Thymus (tissue), 14 donors: ENCODE measurements at places on chromosomes 1 and 21. TPM values are rescaled to one million over a fixed set of nuclear protein-coding genes. Genes with fewer than 3 reads are reported as not detected.

- no peak for DNase-seq
Observed at GRCh38 chr1:220380885-220381284, 108.6 kb upstream of the RAB3GAP2 start.

The SLC35D1 gene
- 9.4 TPM for total RNA-seq

DNA sequence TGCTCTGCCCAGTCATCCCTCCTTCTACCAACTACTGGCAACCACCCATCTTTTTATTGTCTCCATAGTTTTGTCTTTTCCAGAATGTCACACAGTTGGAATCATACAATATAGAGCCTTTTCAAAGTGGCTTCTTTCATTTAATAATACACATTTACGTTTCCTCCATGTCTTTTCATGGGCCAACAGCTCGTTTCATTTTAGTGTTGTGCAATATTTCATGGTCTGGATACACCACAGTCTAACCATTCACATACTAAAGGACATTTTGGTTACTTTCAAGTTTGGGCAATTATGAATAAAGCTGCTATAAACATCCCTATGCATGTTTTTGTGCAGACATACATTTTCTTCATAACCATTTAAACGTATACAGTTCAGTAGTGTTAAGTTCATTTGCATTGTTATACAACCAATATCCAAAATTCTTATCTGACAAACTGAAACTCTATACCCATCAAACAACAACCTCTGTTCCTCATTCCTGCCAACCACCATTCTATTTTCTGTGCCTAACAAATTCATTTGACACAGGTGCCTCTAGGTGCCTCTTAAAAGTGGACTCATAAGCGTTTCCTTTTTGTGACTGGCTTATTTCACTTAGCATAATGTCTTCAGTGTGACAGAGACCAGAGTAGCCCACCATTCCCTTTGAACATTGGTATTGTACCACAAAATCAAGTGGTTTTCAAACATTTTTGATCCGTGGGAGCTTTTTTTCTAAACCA, 138.1 kb downstream of the NR5A2 start:
- no peak for DNase-seq

DNA sequence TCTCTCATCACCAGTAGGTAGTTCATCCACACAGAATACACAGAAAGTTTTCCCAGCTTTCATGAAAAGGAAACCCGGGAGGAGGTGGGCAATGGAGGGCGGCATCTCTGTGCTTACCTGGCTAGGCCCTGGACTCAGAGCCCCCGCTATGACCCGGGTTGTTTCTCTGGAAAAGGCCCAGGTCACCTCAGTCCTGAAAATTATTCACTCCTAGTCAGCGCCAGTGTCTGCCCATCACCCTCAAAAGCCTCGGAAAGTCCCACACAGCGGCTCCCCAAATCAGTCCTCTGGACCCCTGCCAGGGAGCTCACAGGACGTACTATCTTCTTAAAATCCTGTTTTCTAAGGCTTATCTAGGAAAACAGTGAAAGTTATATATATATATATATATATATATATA, 51.2 kb downstream of the TCP10L start:
- DNase-seq = no peak

The ATF3 gene
- total RNA-seq = 4.4 TPM

DNA sequence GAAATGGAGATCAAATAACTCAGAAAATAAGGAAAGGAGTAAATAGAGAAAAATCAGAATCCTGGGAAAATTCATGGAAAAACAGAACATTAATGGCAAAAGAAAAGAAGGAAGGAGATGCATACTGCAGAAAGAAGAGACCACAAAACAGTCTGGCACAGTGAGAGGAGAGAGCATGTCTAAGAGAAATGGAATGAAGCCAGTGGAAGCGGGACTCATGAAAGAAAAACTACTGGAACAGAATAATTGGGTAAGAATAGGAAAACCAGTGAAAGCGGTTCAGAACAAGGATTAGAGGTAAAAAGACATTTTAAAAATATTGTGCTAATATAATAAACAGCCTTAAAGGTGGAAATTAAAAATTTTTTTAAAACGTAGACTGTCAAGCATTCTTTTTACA, 93.6 kb upstream of the GREM2 start:
- DNase-seq = no peak

- no peak for DNase-seq
Observed at GRCh38 chr1:17609529-17609928, 70.0 kb downstream of the ARHGEF10L start.

GRCh38 chr1:30250984-30251850, 472.2 kb downstream of the MATN1 start:
- DNase-seq = no peak

GRCh38 chr1:19311503-19311930, 427 bp downstream of the AKR7A2 start:
- DNase-seq = no peak

DNA sequence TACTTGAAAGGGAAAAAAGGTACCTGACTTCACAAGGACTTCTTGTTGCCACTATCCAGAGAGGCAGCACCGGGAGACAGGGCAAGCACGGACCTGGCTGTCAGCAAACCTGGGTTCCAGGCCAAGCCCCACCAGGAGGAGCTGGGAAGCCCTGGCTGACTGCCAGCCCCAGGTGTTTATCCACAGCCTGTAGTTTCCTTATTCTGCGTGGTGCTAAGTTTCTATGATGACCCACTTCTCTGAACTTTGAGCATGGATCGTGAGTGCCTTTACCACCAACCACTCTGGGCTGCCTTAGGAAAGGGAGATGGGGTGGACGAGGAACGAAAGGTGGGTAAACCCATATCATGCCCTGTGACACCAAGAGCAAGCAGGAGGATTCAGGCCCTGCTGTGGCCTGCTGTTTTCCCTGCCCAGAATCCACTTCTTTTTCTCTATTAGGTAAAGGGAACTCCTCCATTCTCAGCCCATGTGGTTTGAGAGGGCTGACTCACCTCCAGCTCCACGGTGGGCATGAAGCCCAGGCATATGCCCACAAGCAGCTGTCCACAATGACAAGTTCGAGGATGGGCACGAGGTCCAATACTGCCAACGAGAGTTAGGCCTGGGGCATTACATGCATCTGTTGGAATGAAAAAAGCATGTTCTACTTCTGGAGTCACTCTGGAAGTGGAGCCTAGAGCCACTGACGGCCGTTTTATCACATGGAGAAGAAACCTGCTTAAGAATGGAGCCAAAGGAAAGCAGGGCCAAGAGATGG, 20.3 kb downstream of the TSPAN2 start:
- no peak for DNase-seq

- DNase-seq = no peak
Observed at GRCh38 chr21:40272037-40272436, 404.8 kb downstream of the PCP4 start.

The CTSE gene
- total RNA-seq = 1.4 TPM

DNA sequence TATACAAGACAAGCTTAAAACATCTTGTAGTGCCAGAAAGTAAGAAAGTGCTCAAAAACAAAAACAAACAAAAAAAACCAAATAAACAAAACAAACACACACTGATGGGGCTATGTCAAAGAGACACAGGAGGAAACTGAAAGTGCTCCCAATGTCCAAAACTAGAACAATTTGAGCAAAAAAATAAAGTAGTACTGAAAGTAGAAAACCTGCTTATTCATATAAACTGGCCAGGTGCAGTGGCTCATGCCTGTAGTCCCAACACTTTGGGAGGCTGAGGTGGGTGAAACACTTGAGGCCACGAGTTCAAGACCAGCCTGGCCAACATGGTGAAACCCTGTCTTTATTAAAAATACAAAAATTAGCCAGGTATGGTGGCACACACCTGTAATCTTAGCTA, 129.9 kb downstream of the GLUL start:
- no peak for DNase-seq

DNA sequence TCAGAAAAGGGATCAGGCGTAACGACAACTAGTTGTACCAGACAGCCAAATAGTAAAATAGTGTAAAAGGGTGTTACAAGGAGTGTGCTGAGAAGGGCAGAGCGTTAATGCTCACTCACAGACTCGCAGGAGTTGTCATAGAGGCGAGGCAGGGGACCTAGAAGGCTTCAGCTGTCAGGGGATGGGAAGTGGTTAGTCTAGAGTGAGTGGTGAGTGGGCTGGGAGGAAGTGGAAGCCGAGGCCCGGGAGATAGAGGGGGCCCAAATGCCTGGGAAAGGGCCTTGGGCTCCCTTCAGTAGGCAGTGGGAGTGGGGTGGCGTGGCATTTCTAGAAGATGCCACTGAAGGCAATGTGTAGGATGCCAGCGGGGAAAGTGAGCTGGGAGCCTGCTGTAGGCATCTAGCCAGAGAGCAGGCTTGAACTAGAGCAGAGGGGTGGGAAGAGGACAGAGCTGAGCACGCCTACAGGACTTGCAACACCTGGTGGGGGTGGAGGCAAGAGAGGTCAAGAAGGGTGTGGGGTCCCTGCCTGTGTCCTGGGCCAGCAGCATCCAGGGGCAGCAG, 10.3 kb downstream of the SLC6A17 start:
- no peak for DNase-seq

- no peak for DNase-seq
Observed at GRCh38 chr1:229452956-229453801, 19.3 kb upstream of the ACTA1 start.

GRCh38 chr1:226846786-226847185, 23.6 kb upstream of the PSEN2 start:
- no peak for DNase-seq

- DNase-seq = no peak
Observed at GRCh38 chr1:226814751-226815537, 55.5 kb upstream of the PSEN2 start.

- no peak for DNase-seq
Observed at GRCh38 chr21:39196310-39196709, 13.1 kb upstream of the PSMG1 start.

The PRAMEF17 gene
- not detected for total RNA-seq

- no peak for DNase-seq
Observed at GRCh38 chr21:35381743-35382310, 332.7 kb upstream of the RUNX1 start.

GRCh38 chr1:164756741-164757140, 197.8 kb downstream of the PBX1 start:
- no peak for DNase-seq

GRCh38 chr1:156414461-156415064, 45.6 kb downstream of the RHBG start:
- DNase-seq = no peak

GRCh38 chr1:36232212-36233095, 8.2 kb downstream of the THRAP3 start:
- DNase-seq = no peak

DNA sequence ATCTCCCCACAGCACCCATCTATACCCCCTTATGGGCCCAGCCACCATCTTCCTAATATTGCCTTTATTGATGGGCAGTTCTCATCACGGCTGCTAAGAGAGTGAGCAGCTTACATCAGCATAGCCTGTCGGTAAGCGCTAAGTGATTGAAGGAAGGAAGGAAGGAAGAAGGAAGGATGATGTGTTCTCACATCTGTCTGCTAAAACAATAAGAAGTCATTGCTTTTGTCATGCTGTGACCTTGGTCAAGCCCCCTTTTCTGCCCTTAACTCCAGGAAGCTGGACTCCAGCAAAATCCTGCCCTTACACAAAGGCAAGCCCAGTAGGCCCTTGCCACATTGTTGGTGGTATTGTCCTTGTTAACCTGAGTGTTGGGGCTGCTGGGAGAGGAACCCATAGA, 165.0 kb downstream of the ETS2 start:
- no peak for DNase-seq

DNA sequence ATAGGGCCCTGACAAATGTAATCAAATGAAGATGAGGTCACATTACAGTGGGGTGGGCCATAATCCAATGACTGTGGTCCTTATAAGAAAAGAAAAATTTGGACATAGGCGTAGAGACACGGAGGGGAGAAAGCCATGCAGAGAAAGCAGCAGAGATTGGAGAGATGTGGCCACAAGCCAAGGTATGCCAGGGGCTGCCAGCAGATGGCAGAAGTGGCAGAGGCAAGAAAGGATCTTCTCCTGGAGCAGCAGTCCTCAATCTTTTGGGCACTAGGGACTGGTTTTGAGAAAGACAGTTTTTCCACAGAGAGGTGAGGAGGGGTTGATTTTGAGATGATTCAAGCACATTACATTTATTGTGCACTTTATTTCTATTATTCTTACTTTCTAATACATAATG, 355.1 kb downstream of the NPHP4 start:
- no peak for DNase-seq

GRCh38 chr1:3479511-3480368, 25.3 kb downstream of the ARHGEF16 start:
- DNase-seq = no peak

The LCE3E gene
- not detected for total RNA-seq

The SSBP3 gene
- 36.8 TPM for total RNA-seq

GRCh38 chr1:29011775-29012174, 97.4 kb downstream of the EPB41 start:
- DNase-seq = no peak

DNA sequence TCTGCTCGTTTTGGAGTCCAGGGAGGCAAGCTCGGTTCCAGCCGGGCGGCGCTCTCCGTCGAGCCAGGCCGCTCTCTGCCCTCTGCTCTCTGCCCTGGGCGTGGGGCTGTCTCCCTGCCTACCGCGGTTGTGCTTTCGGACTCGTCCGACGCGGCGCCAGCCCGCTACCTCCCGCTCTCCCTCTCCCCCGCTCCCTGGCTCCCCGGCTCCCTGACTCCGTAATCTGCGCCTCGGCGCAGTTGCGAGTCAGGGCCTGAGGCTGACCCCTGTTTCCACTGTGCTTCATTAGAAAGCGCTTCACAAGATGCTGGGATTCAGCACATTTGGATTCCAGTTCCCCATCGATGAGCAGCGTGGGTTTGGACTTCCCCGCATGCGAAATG, 2.2 kb downstream of the SOX13 start:
- DNase-seq = no peak

DNA sequence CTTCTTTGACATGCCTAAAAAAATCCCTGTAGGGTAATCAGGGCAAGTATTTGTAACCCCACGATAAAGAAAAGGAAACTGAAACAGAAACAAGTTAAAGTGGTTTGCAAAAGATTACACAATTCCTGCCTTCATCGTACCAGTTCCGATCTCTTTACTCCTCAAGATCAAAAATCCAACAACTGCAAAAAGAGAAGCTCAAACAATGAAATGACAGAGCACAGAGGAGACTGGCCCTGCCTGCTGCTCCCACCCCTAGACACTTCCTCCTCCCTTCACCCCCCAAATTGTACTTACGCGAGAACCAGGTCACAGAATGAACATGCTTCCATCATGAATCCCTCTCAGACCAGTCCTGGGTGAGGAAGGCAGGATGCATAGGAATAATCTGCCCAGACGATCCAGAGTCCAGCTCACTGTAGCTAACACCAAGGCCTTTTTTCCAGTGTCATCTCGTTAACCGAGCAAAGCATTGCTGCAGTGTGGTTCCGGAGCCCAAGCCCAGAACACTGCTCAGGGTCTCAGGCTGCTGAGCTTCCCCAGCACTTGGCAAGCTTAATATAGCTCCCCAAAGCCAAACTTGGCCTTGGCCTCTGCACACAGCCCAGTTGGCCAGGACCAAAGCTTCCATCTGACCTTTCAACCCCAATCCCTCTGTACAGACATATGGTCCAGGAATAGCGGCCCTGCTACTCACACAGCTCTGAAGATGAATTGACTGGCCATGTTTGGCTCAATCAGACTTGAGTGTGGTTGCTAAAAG, 20.3 kb downstream of the RXRG start:
- DNase-seq = no peak

DNA sequence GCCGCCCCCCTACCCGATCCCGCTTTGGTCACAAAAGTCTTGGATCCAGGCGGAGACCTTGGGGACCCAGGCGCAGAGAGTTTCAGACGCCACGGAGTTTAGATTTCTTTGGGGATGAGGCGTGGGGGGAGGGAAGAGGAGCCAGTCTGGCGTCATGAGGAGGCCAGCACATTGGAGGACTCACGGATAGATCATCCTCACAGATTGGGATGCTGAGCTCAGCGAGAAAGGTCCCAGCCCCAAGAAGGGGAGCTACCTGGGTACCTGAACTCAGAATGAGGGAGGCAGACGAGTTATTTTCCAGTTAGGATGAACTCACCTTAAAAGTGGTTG, 393 bp downstream of the ELAPOR1 start:
- DNase-seq = no peak

The C1orf116 gene
- total RNA-seq = 0.05 TPM
